NCI-H187 (cell line): ENCODE measurements at places on chromosomes 1 and 21.
A peak's percentile ranks its signal among the peaks of the same experiment; 100 is the strongest.

- peak; percentile 36 for DNase-seq
Observed at GRCh38 chr21:41112740-41113692, 54.9 kb upstream of the BACE2 start.

DNA sequence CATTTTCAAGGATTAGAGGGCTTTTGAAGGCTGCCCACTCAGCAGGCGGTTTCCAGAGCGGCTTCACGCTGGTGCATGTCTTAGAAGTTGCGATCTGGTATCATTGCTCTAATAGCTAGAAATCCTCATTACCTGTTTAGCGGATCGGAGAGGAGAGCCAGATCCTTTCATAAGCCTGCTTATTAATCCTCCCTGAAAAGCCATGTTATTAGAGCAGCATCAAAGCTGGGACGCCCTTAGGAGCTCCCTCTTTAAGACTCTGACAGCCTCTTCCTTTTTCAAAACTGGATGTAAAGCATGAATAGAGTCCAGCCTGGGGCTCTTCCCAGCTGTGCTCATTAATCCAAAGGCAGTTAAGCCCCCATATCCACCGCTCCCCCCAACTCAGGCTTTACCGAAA, 13.9 kb upstream of the CTSE start:
- DNase-seq: no peak

- DNase-seq: no peak
Observed at GRCh38 chr1:37156646-37157045, 122.3 kb upstream of the GRIK3 start.

DNA sequence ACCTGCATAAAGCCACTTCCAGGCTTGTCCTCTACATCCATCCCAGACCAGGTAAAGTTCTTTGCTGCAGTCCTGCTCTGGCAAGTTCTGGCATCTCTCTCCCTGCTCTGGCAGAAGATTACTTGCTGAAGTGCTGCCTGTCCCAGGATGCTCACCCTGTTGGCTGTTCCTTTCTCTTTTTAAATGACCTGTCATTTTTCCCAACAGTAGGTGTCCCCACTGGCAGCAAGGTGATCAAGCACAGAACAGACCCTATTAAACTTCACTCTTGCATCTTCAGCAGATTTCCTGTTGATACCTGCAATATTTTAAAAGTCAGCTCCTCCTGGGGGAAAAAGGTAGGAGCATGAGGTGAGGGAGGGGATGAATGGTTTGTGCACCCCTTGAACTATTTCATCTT, 332.6 kb downstream of the PBX1 start:
- no peak for DNase-seq

- no peak for DNase-seq
Observed at GRCh38 chr1:67557696-67558448, 127.1 kb upstream of the GADD45A start.

DNA sequence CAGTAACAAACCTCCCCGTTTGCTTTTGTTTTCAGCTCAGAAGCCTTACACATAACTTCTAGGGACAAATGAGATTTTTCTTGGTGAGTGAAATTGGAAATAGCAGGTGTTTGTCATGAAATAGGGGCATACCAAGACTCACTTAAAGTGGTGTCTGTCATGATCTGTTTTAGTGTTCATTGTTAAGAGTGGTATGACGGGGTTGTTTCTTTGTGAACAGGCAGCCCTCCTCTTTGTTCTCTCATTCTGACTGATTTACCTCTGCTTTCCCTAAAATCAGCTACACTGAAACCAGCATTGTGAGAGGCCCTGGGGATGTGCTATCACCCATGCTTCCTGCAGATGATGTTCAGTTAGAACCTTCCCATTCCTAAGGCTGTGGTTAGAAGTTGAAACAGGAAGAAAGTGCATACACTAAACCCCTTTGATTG, 2.5 kb upstream of the ERO1B start:
- DNase-seq: no peak
